ENCODE measurements at places on chromosomes 1 and 21.

- DNase-seq: no peak
Observed at GRCh38 chr1:73860421-73860950, 337.5 kb downstream of the LRRIQ3 start.

DNA sequence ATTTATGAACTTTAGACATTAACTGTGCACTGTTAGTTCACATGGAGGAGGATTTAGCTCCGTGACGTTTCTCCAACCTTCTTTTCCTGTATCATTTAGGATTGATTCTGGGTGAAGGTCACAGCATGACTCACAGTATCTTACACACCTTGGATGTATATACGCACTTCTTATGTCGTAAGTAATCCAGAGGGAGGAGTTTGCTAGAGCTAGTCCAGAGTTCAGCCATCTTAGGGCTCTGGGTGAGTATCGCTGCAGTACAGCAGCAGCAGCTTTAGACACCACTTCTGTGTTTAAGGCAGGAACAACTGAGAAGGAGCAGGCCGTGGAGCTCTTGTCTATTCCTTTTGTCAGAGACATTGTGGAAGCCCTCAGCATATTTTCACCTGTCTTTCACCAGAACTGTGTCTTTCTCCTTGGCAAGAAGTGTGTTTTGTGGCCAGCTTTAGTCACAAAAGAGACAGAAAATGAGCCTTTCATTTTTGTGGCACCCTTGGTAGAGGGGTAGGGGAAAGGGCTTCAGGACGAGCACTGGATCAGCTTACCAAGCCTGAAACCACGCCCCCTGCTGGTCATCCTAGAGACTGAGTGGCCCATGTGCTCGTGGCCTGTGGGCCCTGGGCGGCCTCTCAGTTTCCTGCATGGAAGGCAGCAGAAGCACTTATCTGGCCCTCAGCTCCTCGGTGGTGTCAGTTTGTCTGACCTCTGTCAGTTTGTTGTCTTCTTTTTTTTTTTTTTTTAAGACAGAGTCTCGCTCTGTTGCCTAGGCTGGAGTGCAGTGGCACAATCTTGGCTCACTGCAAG, 64.0 kb downstream of the ADARB1 start:
- DNase-seq: no peak

DNA sequence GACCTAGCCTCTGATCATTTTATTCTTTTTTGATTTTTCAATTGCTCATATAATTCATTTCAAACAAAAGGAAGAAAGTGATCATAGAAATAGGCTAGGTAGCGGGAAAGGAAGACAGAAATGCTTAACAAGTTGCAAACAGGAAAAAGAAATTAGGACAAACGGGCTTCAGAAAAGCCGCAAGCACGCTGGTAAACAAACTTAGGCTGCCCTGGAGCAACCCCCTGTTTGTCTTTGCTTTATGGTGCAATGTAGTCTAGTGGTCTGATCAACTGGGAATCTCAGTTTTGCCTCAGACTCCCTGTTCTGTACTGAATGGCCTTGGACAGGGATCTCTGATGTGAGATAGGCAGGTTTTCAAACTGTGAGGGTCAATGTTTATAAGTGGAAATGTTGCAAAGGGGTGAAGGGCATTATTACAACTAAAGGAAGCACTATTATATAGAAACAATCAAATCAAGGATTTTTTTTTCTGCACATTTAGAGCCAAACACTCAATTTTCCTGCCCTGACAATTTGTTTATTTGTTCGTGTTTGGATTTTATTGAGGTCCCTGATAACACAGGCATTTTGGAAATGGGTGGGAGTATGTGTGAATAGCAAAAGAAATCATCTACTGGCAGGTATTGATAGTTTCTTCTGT, 146.8 kb upstream of the NRIP1 start:
- no peak for DNase-seq

DNA sequence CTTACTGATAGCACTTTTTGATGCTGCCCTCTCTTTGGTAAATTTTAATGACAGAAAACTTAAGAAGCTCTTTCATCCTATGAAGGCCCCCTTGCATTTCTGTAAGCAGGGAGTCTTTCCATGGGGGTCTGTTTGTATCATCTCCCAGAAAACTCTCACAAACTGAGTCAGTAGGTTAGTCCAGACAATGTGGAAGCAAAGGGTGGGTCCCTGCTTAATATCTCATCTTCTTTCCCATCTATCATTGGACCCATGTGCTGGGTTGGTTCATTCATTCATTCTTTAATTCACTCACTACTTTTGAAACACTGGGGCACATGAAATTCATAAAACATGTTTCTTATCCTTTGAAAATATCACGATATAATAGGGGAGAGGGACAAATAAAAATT, 164.3 kb downstream of the NTMT2 start:
- DNase-seq: no peak

- no peak for DNase-seq
Observed at GRCh38 chr1:31760471-31761470, 3.4 kb downstream of the ADGRB2 start.

- DNase-seq: no peak
Observed at GRCh38 chr1:178933105-178933561, 62.3 kb upstream of the ANGPTL1 start.

- DNase-seq: no peak
Observed at GRCh38 chr1:121445679-121446078, 260.9 kb downstream of the SRGAP2C start.

GRCh38 chr1:41745022-41745421, 173.7 kb downstream of the HIVEP3 start:
- no peak for DNase-seq
